CD8-positive, alpha-beta T cell (primary cell): ENCODE measurements at places on chromosomes 6 and 20.

DNA sequence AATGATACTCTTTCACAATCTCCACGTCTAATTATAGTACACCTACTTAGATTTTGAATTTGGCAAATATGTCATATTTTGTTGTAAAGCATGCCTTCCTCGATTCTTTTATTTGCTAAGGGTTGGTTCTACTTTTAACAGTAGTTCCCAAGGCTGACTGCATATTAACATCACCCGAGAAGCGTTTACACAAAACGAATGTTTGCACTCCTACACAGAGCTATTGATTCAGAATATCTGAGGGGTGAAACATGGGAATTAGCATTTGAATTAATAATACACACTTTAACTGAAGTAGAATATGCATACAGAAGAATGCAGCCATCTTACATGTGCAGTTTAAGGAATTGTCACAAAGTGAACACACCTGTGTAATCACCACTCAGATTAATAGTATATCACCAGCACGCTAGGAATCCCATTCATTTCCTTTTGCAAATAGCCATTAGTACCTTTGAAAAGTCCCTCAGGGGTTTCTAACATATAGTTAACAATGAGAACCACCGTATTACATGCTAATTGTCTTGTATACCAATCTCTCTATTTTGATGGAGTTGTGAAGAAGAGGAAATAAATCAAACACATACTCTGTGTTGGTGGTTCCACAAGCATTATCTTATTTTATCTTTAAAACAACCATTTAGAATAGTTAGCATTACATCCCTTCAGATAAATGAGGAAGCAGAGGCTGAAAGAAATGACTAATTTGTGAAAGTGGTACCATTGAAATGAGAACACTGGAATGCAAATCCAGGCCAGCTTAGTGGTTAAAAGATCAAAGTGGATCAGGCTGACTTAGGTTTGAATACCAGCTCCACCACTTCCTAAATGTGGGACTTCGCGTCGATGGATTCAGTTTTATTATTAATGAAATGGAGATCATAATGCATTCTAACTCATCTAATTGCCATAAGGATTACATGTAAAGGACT is 317.6 kb downstream of the HDGFL1 start:
- no peak for DNase-seq

GRCh38 chr6:139962654-139963347 is 588.4 kb upstream of the CITED2 start:
- peak; percentile 2 for DNase-seq

- DNase-seq: no peak
Observed at GRCh38 chr20:14997791-14998190, 660.4 kb upstream of the FLRT3 start.

DNA sequence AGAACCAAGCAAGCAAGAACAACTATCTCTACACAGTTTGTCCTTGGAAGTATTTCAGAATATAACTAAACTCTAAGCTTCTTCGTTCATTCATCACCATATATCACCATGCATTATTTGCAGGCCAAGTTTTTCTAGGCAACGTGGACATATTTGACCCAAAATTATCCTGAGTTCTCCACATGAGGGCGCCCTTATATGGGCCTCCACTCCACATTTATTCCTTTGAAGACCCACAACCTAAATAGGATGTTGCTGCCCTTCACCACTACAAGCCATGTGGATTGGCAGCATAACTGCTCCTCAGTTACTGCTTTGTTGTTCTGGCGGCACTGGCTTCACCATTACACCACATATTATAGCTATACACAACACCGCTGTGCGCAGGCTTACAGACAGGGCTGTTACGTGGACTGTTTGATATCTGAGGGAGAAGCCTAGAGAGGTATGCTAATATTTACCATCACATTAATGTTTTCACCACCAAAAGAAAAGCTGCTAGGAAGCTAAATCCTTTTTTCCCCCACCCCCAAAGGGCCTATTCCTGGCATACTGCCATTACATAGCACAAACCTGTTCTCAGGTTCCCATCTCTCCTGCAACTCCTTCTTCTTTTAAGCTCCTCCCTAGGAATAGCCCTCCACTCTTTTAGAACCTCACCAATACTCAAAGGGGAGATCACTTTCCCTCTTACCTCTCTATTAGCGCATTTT is 411.7 kb downstream of the C6orf118 start:
- DNase-seq: no peak

DNA sequence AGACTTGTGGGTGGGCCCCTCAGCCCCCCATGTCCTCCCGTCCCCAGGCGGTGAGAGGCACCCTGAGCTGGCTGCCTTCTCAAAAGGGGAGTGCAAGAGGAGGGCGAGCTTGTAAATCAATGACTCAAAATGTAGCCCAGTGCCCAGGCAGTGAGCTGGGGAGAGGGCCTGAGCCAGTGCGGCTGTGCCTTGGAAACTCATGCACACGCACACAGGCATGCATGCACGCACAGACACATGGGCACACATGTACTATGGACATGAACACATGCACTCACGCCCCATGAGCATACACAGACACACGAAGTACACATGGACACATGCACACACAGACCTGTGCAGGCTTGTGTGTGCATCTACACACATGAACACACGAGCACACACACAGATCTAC is 133.5 kb downstream of the TAF4 start:
- DNase-seq: no peak

DNA sequence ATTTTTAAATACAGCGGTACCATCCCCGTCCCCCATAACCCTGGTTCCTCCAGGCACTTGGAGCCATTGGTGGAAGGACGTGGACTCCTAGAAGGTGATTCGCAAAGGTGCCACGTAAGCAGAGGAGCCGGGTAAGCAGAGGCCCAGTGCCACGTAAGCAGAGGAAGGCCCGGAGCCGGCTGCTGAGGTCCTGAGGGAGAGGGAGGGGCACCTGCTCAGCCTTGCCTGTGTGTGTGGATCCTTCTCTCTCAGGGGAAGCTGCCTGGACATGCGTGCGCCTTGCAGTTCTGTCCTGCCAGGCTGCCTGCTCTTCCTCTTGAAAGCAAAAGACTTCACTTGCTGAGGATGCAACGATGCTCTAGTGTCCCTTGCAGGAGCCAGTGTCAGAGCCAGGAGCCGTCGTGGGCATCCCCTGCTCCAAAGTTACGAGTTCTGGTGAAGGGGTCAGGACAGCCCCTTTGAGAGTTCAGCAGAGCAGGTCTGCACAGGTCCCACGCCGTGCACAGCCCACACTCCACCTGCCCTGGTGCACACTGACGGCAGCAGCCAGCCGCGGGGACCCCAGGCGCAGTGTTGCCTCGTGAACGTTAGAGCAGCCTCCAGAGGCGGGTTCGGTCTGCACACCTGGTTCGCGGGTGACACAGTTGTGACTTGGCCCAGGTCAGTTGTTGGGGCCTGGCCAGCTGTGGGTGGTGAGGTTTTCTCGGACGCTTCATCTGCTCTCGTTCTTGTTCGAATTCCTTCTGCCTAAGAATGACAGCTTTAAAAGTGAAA is 1.9 kb upstream of the NKAIN4 start:
- DNase-seq: no peak

DNA sequence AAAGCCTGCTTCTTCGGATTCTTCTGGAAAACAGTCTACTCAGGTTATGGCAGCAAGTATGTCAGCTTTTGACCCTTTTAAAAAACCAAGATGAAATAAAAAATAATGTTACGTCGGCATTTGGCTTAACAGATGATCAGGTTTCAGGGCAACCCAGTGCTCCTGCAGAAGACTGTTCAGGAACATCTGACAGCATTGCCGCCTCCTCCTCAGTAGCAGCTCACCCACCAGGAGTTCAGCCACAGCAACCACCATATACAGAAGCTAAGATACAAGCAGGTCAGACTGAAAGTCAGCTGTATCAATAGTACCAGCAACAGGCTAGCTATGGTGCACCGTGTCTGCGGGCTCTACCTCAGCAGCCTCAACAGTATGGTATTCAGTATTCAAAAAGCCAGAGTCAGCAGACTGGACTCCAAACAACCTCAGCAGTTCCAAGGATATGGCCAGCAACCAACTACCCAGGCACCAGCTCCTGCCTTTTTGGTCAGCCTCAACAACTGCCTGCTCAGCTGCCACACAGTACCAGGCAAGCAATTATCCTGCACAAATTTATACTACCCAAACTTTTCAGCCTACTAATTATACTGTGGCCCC is 51.9 kb downstream of the BTBD9 start:
- DNase-seq: no peak

DNA sequence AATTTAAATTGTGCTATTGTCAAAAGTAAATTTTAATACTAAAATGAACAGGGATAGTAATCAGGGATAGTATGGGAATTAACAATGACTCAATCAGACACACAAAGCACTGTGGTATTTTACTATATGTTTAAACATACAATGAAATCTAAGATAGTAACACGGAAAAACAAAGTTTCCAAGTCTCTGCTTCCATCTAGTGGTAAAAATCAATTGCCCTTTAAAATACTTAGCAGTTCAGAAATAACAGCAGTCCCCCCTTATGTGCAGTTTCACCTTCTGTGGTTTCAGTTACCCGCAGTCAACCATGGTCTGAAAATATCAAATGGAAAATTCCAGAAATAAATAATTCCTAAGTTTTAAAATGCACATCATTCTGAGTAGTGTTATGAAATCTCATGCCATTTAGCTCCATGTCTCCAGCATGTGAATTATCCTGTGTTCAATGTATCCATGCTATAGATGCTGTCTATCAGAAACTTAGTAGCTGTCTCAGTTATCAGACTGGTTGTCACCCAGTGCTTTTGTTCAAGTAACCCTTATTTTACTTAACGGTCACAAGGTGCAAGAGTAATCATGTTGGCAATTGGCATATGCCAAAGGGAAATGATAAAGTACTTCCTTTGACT is 58.5 kb downstream of the AHI1 start:
- DNase-seq: peak; percentile 53
